Activated T-cell treated with anti-CD3 and anti-CD28 coated beads for 4 hours (primary cell): ENCODE measurements at places on chromosomes 2 and 18.

DNA sequence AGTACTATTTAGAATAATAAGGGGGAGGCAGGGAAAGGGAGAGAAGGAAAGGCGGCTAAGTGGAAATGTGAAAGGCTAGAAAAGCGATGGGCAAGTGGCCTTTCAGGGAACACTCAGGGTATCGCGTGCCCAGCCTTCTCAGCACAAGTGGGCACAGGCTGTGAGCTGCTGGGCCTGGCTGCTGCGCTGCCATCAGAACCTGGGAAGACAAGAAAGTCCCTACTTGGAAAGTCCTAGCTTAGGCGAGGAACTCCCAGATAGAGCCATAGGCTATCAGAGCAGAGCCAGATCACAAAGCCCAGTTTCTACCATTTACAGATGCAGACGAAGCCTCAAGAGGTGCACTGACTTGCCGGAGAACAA, 9.8 kb upstream of the FZD7 start:
- DNase-seq: no peak

- DNase-seq: no peak
Measured at GRCh38 chr18:60228609-60229595, 143.7 kb downstream of the MC4R start.

- DNase-seq: no peak
Measured at GRCh38 chr18:63322206-63322605, 2.6 kb upstream of the BCL2 start.

GRCh38 chr18:22694954-22695353, 238.2 kb upstream of the RBBP8 start:
- no peak for DNase-seq

DNA sequence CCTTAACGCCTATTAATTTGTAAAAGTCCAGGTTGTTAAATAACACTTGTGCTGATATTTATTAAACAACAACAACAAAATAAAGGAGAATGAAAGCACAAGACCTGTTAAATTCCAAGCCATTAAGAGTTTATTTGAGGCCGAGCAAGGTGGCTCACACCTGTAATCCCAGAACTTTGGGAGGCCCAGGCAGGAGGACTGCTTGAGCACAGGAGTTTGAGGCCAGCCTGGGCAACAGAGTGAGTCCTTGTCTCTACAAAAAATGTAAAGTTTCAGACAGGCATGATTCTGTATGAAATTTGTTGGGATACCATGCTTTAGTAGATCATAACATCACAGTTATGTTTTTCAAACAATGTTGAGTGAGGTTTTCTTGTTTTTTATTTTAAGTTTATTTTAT, 17.1 kb downstream of the PELI1 start:
- no peak for DNase-seq

DNA sequence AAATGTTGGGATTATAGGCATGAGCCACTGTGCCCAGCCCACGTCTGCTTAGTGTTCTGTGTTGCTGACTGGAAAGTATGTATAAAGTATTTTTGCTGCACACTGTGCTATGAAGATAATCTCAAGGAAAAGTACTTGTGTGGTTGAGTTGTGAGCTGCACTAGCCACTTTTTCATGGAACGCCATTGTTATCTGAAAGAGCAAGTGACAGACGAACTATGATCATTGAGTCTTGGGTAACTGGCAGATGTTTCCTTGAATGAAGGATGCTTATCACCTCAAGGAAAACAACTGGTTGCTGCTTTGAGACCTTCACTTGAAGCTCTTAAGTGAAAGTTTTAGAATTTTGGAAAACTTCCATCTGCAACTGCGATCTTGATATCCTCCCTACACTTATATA, 82.2 kb upstream of the KCTD1 start:
- DNase-seq: no peak

GRCh38 chr18:22066083-22066485, 103.3 kb upstream of the GATA6 start:
- DNase-seq: no peak

DNA sequence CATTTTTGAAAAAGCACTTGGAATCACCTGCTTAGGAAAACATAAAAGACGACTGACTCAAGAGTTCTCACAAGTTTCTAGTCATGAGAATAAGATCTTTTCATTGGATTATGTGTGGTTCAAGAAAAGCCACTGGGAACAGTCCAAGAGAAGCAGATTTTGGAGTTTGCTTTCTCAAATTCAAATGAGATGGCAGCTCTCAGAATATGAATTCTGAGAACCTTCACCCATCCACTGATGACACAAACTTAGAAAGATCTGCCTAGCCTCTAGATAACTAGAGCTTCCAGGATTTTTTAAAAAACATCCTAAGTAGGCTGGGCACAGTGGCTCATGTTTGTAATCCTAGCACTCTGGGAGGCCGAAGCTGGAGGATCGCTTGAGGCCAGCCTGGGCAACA, 26.8 kb downstream of the MEX3C start:
- no peak for DNase-seq
